Activated CD8-positive, alpha-beta memory T cell treated with anti-CD3 and anti-CD28 coated beads, Interleukin-2, amount 50 U/mL, for 4 hours (primary cell): ENCODE measurements at places on chromosomes 2 and 18.

GRCh38 chr2:27211241-27211942, 449 bp upstream of the ATRAID start:
- no peak for DNase-seq

GRCh38 chr2:63192889-63193774, 142.5 kb downstream of the OTX1 start:
- DNase-seq, result no peak

DNA sequence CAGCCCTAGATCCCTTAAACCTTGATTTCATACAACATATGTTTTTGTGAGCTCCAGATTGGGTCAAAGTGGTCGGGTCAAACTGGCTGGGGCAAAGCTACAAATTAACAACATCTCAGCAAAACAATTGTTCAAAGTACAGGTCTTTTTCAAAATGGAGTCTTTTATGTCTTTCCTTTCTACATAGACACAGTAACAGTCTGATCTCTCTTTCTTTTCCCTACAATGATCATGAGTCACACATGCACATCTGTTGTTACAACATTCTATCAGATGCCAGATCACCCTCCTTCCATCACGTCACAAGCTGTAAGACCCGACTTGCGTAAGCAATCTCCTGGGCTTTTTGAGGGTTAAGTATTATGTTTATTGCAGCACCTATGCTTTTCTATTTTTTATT, 55.1 kb downstream of the RHOB start:
- DNase-seq, result no peak

- DNase-seq, result no peak
Measured at GRCh38 chr2:183172220-183172887, 48.1 kb downstream of the NUP35 start.

- DNase-seq, result peak; percentile 58
Measured at GRCh38 chr2:169767243-169767888, 31.3 kb upstream of the SSB start.

DNA sequence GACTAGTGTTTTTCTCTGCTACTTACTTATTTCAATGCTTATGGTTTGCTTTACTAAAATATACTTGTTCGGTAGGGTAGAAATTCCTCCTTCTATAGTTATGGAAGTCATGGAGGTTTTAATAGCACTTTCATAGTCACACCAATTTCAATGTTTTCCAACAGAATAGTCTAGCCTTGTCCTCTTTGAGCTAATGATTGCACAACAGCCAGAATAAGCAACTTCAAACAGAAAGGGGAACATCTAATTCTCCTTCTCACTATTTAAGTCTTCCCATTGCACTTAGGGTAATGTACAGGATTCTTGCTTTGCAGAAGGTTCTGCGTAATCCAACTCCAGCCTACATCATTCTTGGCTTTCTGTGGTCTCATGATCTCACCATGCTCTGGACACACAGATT, 287.7 kb upstream of the GCFC2 start:
- no peak for DNase-seq

- no peak for DNase-seq
Measured at GRCh38 chr2:159913900-159914299, 115.9 kb upstream of the CD302 start.

GRCh38 chr2:164903204-164903603, 52.1 kb downstream of the SLC38A11 start:
- DNase-seq, result no peak

GRCh38 chr2:150689590-150689989, 202.1 kb upstream of the RND3 start:
- DNase-seq, result no peak

- no peak for DNase-seq
Measured at GRCh38 chr2:2926858-2927175, 450.8 kb downstream of the EIPR1 start.

DNA sequence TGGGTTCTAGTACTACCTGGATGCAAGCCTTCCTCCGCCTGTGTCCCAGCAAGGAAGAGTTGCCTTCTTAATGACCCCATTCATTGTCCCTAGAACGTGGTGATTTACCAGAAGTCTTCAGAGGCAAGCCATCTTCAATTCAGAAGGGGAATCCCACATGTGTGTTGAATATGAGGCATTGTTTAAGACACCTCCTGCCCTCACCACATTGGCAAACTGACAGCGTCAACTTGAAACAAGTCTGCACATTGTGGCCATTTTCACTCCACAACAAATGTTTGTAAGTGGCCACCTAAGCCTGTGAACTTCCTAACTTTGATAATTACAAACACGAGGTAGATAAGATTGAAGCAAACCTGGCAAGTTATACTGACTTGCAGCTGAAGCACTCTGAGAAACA, 83.7 kb downstream of the TCF7L1 start:
- no peak for DNase-seq

DNA sequence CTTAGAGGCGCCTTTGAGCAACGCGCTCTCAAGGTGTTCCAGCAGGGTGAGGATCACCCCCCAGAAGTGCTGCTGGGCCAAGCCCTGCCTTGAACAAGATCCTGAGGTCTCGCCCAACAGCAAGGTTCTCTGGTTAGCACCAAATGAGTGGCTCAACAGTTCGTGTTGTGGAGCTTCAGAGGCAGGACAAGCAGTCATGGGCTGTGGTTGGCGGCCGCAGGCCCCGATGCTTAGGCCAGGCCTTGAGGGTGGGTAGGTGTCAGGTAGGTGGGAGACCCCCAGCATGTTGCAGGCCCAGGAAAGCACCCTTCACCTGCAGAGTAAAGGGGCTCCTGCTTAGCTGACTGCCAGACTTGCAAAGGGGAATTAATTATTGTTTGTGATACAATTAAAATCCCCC, 70.2 kb upstream of the FOSL2 start:
- DNase-seq, result no peak

GRCh38 chr2:49240608-49241007, 86.3 kb upstream of the FSHR start:
- DNase-seq, result no peak

- no peak for DNase-seq
Measured at GRCh38 chr18:65415098-65415497, 335.7 kb upstream of the CDH7 start.

DNA sequence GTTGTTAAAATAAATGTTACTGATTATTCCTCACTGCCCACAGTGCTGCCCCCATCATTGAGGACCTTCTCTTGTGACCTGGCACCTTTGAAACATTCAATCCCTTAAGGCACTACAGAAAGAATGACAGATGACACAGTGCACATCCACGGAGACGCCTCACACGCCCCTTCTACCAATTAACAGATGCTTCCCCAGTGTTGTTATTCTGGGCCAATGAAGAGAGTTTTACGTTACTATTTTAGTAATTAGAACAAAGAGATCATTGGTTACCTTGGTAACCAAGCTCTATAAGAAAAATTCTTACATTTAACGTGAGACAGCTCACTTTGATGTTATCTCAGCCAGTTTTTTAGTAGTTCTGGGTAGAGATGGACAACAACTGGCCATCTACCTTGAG, 152.0 kb downstream of the ZNF236 start:
- no peak for DNase-seq

- no peak for DNase-seq
Measured at GRCh38 chr2:173998386-173998785, 33.2 kb upstream of the SP3 start.

GRCh38 chr2:20181761-20182160, 43.2 kb downstream of the SDC1 start:
- DNase-seq, result no peak

DNA sequence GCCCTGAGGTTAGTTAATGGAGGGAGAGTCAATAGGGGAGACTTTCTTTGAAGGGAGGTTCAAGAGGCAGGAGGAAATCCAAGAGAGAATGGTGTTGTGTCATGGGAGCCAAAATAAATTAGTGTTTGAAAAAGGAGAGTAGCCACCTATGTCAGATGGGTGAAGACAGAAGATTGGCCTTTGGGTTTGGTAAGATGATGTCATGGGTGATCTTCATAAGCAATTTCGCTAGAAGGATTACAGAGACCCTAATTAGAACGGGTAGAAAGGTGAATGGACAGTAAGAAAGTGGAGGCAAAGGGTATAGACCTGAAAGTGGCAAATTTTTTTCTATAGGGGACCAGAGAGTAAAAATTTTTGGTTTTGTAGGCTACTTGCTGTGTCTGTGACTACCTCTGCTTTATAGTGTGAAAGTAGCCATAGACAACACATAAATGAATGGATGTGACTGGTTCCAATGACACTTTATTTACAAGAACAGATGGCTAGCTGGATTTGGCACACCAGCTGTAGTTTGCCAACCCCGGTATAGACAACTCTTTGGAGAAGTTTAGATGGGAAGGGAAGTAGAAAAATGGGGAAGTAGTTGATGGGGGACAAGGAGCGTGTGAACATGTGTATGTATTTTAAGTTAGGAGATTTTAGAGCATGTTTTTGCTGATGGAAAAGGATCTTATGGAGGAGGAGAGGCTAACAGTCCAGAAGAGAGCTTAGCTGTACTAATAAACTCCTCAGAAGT, 9.3 kb downstream of the STAMBP start:
- DNase-seq, result no peak

DNA sequence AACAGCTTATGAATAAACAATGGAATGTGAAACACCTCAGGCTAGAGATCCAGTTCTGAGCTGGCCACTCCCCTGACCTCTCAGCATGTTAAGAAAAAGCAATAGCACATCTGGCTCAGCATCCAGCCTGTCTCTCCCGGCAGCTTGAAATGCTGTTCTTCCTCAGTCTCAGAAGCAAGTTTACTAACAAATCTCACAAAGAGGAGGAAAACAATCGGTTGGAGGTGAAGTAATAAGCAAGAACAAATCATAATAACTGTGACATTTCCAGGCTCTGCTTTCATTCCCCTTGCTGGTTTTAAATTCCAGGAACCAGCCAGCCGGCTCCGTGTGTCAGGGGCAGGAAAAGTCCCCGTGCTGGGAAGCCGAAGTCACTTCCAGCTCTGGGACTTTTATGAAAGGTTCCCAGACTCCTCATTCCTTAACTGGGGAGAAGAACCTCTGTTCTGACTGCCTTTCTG, 133.9 kb upstream of the ARL4C start:
- no peak for DNase-seq

DNA sequence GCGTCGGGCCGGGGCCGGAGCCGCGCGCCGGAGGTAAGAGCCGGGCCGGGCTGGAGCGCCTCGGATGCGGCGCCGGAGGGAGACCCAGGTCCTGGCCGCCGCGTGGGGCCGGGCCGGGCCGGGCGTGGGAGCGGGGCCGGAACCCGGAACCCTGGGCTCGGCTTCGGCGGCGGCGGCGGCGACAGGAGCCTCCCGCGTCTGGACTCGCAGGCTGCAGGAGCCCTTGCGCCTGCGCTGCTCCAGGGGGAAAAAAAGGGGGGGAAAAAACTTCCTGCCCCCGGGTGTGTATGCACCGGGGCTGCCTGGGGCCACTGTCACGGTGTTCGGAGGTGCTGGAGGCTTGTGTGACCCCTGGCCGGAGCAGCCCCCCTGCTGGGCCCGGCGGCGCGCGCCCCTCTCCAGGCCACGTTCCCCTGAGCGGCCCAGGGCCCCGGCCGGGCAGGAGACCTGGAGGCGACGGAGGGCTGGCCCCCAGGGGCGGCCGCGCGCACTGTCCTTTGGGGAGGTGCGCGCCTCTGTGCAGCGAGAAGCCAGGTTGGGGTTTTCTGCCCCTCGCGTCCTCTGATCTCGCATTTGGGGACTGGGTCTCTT, 864 bp downstream of the KLHL29 start:
- no peak for DNase-seq

DNA sequence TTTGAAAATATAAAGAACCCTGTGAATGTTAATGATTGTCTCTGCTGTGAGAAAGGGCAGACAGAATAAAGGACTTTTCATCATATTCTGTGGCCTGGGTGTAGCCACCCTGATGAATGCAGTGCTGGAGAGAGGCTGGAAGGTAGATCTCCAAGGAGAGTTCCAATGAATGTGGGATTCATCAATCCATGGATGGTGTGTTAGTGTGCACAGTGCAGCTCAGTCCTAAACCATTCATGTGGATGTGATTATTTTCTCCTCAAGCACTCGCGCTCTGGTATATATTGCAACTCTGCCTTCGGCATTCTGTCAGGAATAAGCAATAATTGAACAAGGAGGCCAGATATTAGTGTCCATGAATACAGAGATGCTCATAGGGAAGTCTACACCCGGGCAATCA, 47.1 kb downstream of the LRRTM1 start:
- no peak for DNase-seq

GRCh38 chr2:38416296-38417036, 39.4 kb upstream of the ATL2 start:
- DNase-seq, result no peak

DNA sequence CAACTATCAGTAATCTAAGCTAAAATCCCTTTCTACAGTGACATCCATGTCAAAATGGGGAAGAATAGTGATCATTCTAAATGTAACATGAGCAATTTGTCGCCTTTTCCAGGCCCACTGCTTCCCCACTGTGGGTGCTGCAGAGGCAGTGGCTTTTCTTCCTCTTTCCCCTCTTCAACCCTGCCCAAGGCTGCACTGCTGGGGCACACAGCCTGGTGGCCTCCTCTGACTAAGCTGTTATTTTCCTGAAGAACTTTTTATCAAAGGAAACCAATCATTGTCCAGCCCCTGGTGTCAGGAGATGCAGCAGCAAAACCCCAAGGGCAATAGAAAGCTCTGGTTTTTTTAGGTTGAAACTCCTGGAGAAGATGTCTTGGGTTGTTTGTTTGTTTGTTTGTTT, 117.6 kb upstream of the KLF7 start:
- DNase-seq, result no peak

DNA sequence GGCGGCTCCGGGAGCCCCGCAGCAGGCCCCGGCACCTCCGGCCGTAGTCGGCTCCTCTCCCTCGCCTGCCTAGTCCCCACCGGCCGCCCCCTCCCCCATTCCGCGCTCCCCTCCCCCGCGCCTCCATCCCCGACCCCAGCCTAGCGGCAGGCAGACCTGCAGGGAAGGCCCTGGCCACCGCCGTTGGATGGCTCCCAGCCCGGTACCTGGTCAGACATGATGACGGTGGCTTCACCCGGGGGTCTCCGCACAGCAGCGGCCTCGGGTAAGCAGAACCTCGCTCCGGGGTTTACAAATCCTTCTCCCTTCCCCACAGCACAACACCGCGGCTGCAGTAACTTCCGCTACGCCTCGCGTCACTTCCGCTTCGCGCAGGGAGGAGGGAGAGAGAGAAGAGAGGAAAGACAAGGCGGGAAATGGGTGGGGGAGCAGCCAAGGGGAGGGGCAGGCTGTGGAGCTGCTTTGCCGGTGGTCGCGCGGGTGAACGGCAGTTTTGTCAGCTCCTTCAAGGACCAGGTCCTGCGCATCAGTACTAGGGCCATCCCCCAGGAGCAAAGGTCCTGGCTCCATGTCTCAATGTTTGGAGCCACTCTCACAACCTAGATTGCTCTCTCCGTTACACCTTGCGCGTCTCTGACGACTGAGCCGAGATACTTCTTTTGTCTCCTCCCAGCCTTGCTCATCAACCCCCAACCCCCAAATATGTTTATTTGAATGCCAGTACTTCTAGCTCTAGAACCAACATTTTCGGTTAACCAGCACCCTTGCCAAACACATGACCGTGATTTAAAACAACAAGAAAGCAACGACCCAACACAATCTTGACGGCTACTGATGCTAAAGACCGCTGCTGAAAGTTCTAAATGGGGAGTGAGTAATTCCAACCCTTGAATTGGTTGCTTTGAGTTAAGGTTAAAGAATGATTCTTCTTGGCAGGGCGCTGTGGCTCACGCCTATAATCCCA, at the start of gene SUMO1:
Gene SUMO1 (minus strand): TSS at position 364 of the 964 bp plus-strand sequence. CDS start 146 bp downstream, at position 218.
- DNase-seq, result peak; percentile 92

GRCh38 chr2:10267551-10268465, 34.9 kb upstream of the HPCAL1 start:
- no peak for DNase-seq
